ENCODE measurements at places on chromosomes 11 and 22.
A peak's percentile ranks its signal among the peaks of the same experiment; 100 is the strongest.

DNA sequence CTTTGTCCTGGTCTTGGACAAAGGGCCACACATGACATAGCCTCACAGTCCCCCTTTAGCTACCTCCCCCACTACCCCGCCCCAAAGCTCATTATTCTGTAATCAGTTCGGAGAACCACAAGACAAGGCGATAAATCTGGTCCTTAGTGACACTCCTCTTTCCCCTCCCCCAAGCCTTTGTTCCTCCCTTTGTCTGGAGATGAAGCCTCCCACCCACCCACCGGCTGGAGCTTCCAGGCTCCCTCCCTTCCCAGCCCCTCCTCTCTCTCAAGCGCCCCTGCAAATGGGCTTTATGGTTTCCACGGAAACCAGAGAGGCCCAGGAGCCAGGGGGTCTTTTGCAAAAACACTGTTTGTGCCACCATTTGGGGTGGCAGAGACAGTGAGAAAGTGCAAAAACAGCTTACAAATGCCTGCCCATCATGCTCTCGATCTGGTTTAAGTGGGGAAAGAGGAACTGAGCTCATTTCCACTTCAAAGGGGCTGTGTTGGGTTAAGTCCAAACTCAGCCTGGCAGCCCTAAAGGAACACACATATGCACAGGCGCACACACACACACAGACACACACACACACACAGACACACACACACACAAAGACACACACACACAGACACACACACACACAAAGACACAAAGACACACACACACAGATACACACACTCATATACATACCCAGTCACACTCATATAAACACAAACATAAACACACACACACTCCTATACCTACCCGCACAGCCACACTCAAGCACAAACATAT, 23.5 kb downstream of the APLNR start:
- no peak for DNase-seq

DNA sequence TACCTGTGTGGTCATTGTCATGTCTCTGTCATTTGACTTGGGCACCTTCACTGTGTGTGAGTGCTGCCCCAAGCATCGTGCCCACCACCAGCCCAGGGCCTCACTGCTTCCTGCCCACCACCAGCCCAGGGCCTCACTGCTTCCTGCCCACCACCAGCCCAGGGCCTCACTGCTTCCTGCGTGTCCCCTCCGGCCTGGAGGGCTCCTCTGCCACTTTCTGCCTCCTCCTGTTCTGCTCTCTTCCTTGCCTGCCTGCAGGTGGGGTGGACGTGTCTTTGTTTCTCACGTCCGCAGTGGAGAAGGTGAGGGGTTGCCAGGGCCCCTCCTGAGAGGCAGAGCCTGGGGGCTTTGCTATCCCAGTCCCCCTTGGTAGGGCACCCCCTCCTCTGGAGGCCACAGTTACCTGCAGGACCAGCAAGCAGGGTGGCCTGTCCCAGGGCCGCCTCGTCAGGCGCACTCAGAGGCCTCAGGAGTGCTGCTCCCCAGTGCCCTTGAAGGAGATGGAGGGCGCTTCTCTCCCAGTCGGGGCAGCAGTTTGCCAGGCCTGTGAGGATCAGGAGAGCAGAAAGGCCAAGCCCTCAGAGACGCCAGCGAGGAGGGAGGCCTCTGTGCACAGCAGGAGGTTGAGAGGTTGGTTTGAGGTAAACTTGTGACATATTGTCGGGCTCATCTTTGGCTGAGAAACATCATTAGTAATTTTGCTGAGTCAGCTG, 290.7 kb downstream of the TBC1D22A start:
- no peak for DNase-seq

- no peak for DNase-seq
Observed at GRCh38 chr22:39300186-39300830, 19.1 kb downstream of the RPL3 start.

- no peak for DNase-seq
Observed at GRCh38 chr11:4448995-4449394, at the start of gene OR52K2. TSS of gene OR52K2 (plus strand) at chr11:4449295. CDS start at chr11:4449340, 45 bp downstream.

DNA sequence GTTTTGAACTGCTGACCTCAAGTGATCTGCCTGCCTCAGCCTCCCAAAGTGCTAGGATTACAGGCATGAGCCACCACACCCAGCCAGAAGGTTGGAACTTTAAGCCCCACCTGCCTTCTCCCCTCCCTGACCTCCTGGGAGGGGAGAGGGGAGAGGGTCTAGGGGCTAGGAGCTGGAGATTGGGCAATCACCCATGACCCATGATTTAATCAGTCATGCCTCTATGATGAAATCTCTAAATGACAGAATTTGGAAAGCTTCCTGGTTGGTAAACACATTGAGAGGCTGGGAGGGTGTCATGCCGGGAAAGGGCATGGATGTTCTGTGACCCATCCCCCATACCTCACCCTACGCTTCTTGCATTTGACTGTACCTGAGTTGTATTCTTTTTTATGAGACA, 17.1 kb upstream of the TFIP11 start:
- no peak for DNase-seq

DNA sequence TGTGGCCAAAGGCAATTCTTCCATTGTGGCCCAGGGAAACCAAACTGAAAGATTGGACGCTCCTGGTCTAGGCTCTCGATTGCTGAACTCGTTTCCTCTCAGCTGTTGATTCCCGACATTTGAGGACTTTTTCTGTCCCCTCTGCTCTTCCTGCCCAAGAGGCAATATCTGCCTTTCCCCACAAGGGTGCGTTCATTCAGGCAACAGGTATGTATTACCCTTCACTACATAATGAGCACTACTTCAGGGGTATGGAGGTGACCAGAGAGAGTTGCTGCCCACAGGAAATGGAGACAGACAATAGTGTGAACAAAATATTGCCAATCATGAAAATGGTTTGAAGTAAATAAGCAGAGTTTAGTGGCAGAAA, 8.2 kb downstream of the PTH start:
- no peak for DNase-seq

- DNase-seq = peak; percentile 23
Observed at GRCh38 chr11:12288212-12288930, 89.0 kb upstream of the PARVA start.

- no peak for DNase-seq
Observed at GRCh38 chr11:101470419-101470818, 113.4 kb downstream of the TRPC6 start.

GRCh38 chr11:64996710-64997380, at the start of gene BATF2:
TSS of gene BATF2 (minus strand) at chr11:64996971. CDS start at chr11:64996914, 57 bp downstream.
- no peak for DNase-seq

- DNase-seq = no peak
Observed at GRCh38 chr22:26461188-26461810, 22.3 kb downstream of the HPS4 start.

DNA sequence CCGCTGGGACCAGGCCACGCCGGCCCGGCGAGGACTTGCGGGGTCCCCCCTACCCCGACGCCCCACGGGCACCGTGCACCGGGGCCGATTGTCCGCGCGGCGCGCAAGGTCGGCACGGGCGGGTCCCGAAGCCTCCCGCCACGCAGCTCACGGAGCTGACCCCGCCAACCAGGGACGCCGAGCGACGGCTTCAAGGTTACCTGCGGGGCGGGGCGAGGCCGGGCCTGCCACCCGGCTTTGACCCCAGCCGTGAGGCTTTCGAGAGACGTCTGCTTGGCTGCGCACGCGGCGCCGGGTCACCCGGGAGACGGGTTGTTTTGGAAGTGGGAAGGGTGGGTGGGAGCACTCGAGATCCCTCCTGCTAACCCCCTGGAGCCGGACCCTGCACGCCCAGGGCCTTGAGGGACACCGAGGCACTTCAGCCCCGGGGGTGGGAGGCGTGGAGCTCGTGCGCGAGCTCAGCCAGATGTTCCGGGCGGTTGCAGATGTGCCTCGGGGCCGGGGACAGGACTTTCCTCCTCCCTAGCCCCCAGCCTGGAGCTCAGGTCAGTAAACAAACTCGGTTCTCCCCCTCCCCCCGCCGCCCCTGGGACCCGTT, 3.2 kb upstream of the WNT11 start:
- DNase-seq = peak; percentile 25

GRCh38 chr11:106540001-106540400, 462.5 kb downstream of the AASDHPPT start:
- DNase-seq = no peak

DNA sequence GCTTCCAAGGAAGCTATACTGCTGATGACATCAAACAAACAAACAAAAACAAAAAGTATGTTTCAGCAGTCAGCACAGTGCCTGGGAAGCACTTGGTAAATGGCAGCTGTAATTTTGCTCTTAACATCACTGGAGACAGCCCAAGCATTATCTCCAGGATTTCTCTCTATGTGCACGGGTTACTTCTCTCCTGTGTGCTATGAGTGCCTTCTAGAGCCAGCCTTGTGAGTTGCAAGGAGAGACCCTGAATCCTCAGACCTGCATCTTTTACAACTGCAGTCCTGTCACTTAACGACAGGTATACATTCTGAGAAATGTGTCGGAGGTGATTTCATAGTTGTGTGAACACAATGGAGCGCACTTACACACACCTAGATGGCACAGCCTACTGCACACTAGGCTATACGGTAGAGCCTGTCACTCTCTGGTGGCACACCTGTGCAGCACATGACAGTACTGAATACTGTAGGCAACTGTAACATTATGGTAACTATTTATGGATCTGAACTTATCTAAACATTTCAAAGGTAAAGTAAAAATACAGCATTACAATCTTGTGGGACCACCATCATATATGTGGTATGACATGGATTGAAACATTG, 662.5 kb upstream of the B3GAT1 start:
- DNase-seq = no peak

DNA sequence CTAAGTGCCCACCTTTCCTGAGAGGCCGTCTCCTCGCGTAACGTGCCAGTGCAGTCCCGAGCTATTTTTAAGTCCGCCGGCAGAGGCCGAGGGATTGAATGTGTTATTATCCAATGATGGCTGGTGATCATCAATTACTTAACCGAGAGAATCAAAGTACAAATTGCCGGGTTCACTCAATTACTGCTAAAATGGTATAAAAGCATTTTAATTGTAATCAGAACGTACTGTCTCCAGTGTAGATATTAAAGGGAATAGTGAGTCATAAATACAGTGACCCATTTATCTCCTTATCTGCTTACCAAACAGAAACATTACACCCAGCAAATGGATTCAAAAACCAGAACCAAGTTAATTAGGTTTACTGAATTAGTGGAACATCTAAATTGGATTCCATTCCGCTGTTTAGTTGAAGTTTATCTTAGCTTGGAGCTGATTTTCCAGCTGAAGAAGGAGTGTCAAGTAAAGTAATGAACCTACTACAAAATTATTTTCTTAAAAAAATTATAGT, 334.9 kb downstream of the BRD1 start:
- no peak for DNase-seq

DNA sequence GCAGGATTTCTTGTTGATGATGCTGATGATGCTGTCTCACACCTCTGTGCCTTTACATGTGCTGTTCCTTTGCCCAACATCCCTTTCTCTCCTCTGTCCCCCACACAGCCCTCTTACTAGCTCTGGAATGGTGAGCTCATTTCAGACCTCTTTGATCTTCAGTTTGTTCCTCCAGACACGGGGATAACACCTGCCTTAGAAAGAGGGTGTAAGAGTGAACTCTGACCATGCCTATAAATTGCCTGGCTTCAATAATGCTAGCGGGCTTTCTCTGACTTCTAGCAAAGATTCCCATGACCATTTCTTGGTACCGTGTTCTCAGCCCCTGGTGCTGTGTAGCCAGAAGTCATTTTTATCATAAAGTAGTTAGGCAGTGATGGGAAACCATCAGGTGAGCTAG, 55.9 kb upstream of the DRD2 start:
- no peak for DNase-seq

GRCh38 chr11:69560141-69560790, 78.8 kb downstream of the LINC01488 start:
- no peak for DNase-seq
